ENCODE measurements at places on chromosomes 2 and 18.

DNA sequence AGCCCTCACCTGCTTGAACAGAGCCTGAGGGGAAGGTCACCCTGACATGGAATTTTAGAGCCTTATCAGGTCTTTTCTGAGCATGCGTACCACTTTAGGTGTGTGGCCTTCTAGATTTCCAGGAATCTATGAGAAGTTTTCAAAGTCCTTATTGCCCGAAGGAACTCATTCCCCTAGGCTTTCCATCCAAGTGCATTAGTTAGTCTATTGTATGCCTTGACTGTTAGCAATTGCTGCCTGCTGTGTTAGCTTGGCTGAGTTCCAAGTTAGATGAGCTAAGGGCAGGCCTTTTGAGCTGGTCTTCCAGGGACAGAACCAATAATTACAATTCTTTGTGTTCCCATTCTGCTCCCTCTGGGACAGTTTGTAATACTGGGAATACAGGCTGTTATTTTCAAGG, 30.8 kb upstream of the PUM2 start:
- peaks cover 7% of the 10 kb centered on the region for H3K4me1 ChIP-seq
- H3K36me3 ChIP-seq, result no peaks in the 10 kb centered on the region
- no peak overlapping the region for H3K4me3 ChIP-seq

DNA sequence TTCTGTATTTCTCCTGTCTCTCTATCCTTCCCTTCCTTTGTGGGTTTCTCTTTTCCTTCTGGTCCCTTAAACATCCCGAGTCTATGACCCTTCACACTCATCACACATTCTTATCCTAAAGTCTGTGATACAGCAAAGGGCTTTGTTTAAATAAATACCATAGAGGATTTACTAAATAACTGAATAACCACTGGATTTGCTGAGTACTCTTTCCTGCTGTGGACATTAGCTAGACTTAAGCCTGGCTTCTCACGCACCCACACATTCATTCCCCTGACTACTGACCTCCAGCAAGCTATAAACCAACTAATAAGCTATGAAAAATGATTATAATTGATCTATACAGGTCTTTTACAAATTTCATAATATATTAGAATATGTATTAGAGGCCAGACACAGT, 76.6 kb downstream of the COL4A3 start:
- no peak overlapping the region for H3K27ac ChIP-seq
- no peaks in the 10 kb centered on the region for H3K4me1 ChIP-seq
- H3K36me3 ChIP-seq, result no peaks in the 10 kb centered on the region
- H3K27me3 ChIP-seq, result peaks cover 13% of the 10 kb centered on the region
- no peak for DNase-seq
- H3K4me3 ChIP-seq, result no peak overlapping the region

DNA sequence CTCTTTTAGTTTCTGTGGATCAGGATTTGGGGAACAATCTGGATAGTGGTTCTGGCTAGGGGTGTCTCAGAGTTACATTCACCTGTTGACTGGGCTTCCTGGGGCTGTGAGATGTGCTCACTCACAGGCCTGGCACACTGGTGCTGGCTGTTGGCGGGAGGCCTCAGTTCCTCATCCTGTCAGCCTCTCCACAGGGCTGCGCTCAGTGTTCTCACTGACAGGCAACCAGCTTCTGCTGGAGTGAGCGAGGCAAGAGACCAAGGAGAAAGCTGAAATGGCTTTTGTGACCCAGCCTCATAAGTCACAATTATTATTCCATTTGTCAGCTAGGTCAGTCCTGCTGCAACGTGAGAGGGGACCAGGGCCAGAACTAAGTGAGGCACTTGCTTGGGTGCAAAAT, 180.6 kb upstream of the GLI2 start:
- no peaks in the 10 kb centered on the region for H3K4me1 ChIP-seq
- DNase-seq, result no peak
- H3K27me3 ChIP-seq, result peaks cover 16% of the 10 kb centered on the region
- no peak overlapping the region for H3K4me3 ChIP-seq
- H3K36me3 ChIP-seq, result no peaks in the 10 kb centered on the region

DNA sequence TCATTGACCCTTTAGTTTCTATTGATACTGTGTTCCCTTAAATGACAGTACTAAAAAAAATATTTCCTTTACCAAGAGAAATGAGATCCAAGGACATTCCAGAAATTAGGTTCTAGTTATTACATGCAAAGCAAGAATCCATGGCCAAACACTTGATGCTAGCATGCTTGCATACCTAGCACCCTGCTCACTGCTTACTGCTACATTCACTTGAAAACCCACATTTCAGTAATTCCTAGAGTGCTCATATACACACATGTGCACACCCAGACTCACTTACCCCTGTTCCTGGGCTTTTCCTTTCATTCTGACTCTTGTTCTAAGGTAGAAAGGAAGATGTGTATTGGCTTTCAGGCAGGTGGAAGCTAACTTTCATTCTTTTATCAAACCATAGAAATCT, 395.9 kb downstream of the THSD7B start:
- no peak overlapping the region for H3K27ac ChIP-seq
- no peaks in the 10 kb centered on the region for H3K27me3 ChIP-seq
- H3K4me1 ChIP-seq, result no peaks in the 10 kb centered on the region

- peaks cover 43% of the 10 kb centered on the region for H3K36me3 ChIP-seq
- no peak overlapping the region for H3K4me3 ChIP-seq
- DNase-seq, result no peak
Observed at GRCh38 chr2:181910028-181910831, 18.7 kb downstream of the ITPRID2 start.

GRCh38 chr2:185245806-185246205, 492.8 kb upstream of the FSIP2 start:
- no peak for DNase-seq
- H3K4me3 ChIP-seq, result no peak overlapping the region
- H3K27ac ChIP-seq, result no peak overlapping the region
- H3K36me3 ChIP-seq, result no peaks in the 10 kb centered on the region
- no peaks in the 10 kb centered on the region for H3K4me1 ChIP-seq

GRCh38 chr2:196331143-196331542, 159.8 kb upstream of the STK17B start:
- H3K27me3 ChIP-seq, result peaks cover 14% of the 10 kb centered on the region
- no peak for DNase-seq
- peaks cover 5% of the 10 kb centered on the region for H3K4me1 ChIP-seq
- no peak overlapping the region for H3K27ac ChIP-seq
- H3K4me3 ChIP-seq, result no peak overlapping the region
- H3K36me3 ChIP-seq, result no peaks in the 10 kb centered on the region

DNA sequence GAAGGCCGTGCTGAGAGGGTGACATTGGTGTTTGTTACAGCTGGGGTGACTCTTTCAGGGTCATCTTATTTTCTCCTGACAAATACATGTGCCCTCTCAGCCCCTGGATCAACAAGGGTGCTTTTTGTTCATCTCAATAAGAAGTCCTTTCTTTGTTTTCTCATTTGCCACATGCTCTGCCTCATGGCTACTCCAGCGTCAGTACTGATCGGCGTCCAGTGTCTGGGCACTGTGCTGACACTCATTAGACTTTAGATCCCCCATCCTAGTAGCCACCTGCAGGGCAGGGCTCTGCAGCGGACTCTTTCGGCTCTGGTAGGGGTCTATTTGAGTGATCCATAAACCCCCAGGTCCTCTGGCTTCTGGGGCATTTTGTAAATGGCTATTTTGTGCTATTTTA, 38.4 kb downstream of the NPPC start:
- no peaks in the 10 kb centered on the region for H3K36me3 ChIP-seq
- H3K27ac ChIP-seq, result no peak overlapping the region
- H3K27me3 ChIP-seq, result peaks cover 34% of the 10 kb centered on the region
- no peak overlapping the region for H3K4me3 ChIP-seq
- no peaks in the 10 kb centered on the region for H3K4me1 ChIP-seq

DNA sequence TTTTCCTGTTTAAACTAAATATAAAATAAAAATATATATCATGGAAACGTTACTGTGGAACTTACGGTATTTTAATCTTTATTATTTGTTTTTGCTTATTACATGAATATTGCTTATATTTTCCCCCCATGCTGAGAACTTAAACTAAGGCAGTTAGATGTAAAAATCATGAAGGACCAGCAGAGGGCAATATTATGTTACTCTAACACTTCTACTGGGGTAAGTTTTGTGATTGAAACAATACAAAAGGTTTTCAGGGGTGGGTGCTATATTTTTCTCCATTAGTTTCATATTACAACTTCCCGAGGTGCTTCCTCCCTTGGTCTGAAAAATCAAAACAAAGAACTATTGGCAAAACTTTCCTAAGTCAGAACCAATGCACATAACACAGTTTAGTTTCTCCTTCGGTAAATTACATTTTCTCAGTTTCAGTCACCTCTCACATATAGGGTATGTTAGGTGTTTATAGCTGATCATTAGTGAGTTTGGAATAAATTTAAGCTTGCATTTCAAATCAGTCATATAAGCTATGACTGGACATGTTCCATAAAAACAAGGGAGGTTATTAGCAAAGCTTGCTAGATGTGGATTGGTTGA, 54.8 kb downstream of the ZNF407 start:
- no peaks in the 10 kb centered on the region for H3K4me1 ChIP-seq
- H3K36me3 ChIP-seq, result no peaks in the 10 kb centered on the region
- H3K27me3 ChIP-seq, result no peaks in the 10 kb centered on the region

DNA sequence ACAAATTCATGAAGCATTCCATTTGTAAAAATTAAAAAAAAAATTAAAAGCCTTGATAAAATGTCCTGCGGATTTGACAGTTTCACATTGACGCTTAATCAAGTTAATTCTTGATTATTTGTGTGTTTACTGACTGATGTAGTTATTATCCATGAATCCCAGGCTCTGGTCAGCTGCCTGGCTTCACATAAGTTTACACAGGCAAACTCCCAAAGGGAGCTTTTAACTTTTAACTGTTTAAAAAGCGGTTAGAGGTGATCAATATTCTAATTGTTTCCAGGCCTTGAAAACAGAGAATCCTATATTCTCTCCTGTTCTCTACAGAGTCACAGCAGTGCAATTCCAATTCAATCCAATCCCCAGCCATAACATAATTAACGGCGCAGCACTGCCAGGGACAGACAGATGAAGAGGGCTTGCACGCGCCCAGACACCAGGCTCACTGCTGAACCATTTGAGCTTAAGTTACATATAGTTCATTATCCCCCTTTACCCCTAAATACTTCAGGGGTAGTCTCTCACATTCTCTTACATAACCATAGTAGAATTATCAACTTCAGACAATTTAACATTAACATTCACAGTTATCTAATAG, 47.5 kb downstream of the ATP8B1 start:
- peaks cover 3% of the 10 kb centered on the region for H3K27me3 ChIP-seq
- peaks cover 12% of the 10 kb centered on the region for H3K4me1 ChIP-seq
- H3K36me3 ChIP-seq, result no peaks in the 10 kb centered on the region

GRCh38 chr18:25435149-25435782, 83.3 kb upstream of the ZNF521 start:
- H3K27ac ChIP-seq, result no peak overlapping the region
- no peaks in the 10 kb centered on the region for H3K36me3 ChIP-seq
- no peak overlapping the region for H3K4me3 ChIP-seq
- no peaks in the 10 kb centered on the region for H3K4me1 ChIP-seq
- no peaks in the 10 kb centered on the region for H3K27me3 ChIP-seq
